CD8-positive, alpha-beta T cell (primary cell): ENCODE measurements at places on chromosomes 2 and 18. TPM values are rescaled to one million over a fixed set of nuclear protein-coding genes. Genes with fewer than 3 reads are reported as not detected.

GRCh38 chr2:65071499-65072180 is 15.4 kb downstream of the CEP68 start:
- DNase-seq, result no peak

DNA sequence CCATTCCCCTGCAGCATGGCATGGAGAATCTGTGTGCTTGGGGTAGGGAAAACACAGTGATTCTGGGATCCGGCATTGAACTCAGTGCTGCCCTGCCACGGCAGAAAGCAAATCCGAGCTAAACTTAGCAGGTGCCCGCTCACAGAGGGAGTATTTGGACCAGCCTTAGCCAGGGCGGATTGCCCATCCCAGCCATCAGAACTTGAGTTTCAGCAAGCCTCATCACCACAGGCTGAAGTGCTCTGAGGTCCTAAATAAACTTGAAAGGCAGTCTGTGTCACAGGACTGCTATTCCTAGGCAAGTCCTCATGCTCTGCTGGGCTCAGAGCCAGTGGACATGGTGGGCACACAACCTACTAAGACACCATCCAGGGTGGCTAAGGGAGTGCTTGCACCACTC is 86.2 kb upstream of the YPEL5 start:
- DNase-seq, result no peak

HRH4 gene
- total RNA-seq, result not detected

GRCh38 chr2:105243961-105244360 is 2.4 kb downstream of the GPR45 start:
- DNase-seq, result no peak

DNA sequence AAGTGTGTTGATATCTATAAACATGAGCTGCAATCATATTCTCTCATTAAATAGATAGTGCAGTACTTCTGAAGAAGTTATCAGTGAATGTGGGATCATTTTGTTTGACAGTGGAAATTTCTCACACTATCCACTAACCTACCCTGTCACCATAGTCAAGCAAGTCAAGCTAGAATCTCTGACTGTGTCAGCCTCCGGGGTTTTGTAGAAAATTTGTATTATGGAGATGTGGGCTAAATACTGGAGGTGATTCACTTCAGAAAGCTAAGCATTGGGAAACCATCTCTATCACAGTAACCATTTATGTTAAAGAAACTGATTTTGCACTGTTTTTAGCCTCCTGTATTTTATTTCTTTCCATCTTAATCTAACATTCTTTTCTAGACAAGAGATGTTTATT is 126.6 kb upstream of the CREB1 start:
- no peak for DNase-seq

- no peak for DNase-seq
Observed at GRCh38 chr2:217717646-217718045, 285.1 kb downstream of the TNS1 start.
